ENCODE measurements at places on chromosomes 13 and 19. TPM values are rescaled to one million over a fixed set of nuclear protein-coding genes. Genes with fewer than 3 reads are reported as not detected.

Gene ALOX5AP
- polyA plus RNA-seq, result 17.2 TPM

Gene FAM174C
- 89.5 TPM for polyA plus RNA-seq

Gene TIMM50
- polyA plus RNA-seq, result 61.7 TPM

Gene TDRD3
- polyA plus RNA-seq, result 6.5 TPM

Gene NCAN
- polyA plus RNA-seq, result not detected

Gene VSIG10L
- polyA plus RNA-seq, result 7.8 TPM

Gene ING1
- 26.4 TPM for polyA plus RNA-seq

Gene ZNF793
- polyA plus RNA-seq, result 6.2 TPM

Gene OLFM2
- polyA plus RNA-seq, result 36.5 TPM

Gene CNFN
- polyA plus RNA-seq, result 8.3 TPM

Gene ZNF526
- polyA plus RNA-seq, result 8.6 TPM

Gene RAB3D
- 32.6 TPM for polyA plus RNA-seq

Gene LGALS14
- polyA plus RNA-seq, result 1.3 TPM

Gene APLP1
- polyA plus RNA-seq, result 115 TPM

Gene CATSPERD
- polyA plus RNA-seq, result not detected

Gene MATK
- 0.34 TPM for polyA plus RNA-seq

Gene PLEKHF1
- 2.4 TPM for polyA plus RNA-seq

Gene RNASEH2A
- polyA plus RNA-seq, result 25.7 TPM

Gene WDR87
- not detected for polyA plus RNA-seq

Gene CRLF1
- polyA plus RNA-seq, result 28.4 TPM

Gene SIGLEC14
- 0.15 TPM for polyA plus RNA-seq

Gene FCER2
- polyA plus RNA-seq, result not detected

Gene TJP3
- polyA plus RNA-seq, result 49.2 TPM

Gene KLK6
- 7.6 TPM for polyA plus RNA-seq

All from hepatocyte (in vitro differentiated cells).